Right lung (tissue), 10 donors: ENCODE measurements at places on chromosomes 4 and X. TPM values are rescaled to one million over a fixed set of nuclear protein-coding genes. Genes with fewer than 3 reads are reported as not detected.

GRCh38 chrX:107826238-107827029, 768 bp downstream of the MID2 start:
- peak; percentile 49 for DNase-seq

DNA sequence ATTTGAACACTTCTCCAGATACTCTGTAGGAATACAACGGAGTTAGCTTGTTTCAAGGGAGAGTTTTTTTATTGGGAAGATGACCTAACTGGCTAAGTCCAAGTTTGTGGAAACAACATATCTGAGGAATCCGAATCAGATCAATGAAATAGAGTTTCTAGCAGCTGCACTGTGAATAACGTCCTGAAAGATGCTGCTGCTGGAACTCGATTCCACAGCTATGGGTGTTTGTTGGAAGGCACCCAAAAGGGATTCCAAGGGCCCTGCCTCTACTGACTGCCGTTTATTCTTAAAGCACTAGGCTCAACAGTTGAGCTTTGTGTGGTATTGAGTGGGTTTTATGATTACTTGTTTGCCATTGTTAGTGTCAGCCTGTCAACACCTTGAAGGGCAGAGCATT, 6.6 kb upstream of the GBA3 start:
- no peak for DNase-seq

Gene TLR2
- polyA plus RNA-seq = 30.8 TPM

Gene TCEAL3
- polyA plus RNA-seq = 27.7 TPM

Gene SLC30A9
- 64.5 TPM for polyA plus RNA-seq

DNA sequence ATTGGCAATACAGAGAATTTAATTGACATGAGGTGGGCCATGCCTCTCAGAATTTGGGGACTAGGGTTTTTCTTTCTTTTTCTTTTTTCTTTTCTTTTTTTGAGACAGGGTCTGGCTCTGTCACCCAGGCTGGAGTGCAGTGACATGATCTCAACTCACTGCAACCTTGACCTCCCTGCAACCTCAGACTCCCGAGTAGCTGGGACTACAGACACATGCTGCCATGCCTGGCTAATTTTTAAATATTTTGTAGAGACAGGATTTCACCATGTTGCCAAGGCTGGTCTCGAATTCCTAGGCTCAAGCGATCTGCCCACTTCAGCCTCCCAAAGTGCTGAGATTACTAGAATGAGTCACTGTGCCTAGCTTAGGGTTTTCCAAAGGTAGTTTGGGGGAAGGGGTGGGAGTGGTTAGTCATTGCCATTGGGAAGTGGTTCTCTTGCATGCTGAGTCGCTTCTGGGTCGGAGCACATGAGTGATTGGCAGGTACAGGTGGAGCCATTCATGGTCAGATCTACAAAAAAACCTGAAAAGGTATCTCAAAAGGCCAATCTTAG, 54.5 kb downstream of the MID2 start:
- DNase-seq = no peak

DNA sequence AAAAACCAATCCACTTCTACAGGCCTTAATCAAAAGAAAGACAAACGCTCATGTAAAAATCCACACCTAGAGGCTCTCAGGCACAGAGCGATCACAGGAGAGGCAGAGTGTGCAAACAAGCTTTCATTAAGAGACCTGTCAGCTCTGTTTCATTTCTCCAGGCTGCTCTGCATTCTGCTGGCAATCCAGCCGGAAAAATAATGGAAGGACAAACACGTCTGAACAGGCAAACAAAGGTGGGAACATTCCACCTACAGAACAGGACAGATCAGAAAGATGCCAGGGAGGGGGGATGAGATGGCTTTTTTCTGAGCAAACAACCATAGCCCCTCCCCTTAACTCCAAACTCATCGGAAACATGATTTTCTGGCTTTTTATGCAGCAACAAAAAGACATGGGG, 9.7 kb downstream of the SOD3 start:
- no peak for DNase-seq

Gene BST1
- 3.9 TPM for polyA plus RNA-seq

GRCh38 chr4:15414551-15415091, 13.2 kb upstream of the C1QTNF7 start:
- DNase-seq = no peak

- DNase-seq = no peak
Observed at GRCh38 chr4:160142579-160142978, 1039.7 kb downstream of the RAPGEF2 start.

GRCh38 chr4:18105030-18106011, 83.8 kb upstream of the LCORL start:
- no peak for DNase-seq

Gene GPC4
- 54.8 TPM for polyA plus RNA-seq

- no peak for DNase-seq
Observed at GRCh38 chr4:114383067-114383466, 215.5 kb upstream of the UGT8 start.

Gene KLB
- polyA plus RNA-seq = 0.69 TPM

Gene ACE2
- 0.59 TPM for polyA plus RNA-seq

DNA sequence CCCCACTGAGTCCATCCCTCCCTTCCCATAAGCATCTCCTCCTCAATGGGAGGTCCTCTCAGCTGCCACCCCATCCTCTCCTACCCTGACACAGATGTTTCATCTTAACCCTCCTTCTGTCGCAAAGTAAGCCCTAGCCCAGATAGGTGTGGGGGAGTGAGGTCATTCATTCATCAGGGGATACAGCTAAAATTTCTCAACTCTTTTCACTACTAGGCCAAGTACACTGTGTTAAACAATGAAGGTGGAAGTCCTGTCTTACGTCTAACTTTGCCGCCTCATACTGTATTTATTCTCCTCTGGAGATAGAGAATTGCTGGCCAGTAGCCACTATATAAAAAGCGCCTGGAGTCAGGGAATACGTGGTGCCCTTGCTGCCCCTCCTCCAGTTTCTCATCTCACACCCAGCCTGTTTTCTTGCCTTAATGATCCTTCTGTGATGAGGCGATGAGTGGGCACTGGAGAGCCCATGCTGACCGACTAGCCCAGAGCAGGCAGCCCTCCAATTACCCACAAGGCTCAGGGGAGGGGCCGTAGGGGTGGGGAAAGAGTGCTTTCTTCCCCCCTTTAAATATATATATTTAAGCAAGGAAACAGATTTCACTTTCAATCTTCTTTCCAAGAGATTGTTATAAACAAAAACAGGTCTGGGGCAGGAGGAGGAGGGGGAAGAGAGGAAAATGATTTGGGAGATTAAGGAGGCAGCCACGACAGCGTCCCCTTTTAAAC, 149.5 kb downstream of the PJA1 start:
- no peak for DNase-seq

GRCh38 chr4:133316909-133317308, 167.8 kb downstream of the PCDH10 start:
- no peak for DNase-seq

DNA sequence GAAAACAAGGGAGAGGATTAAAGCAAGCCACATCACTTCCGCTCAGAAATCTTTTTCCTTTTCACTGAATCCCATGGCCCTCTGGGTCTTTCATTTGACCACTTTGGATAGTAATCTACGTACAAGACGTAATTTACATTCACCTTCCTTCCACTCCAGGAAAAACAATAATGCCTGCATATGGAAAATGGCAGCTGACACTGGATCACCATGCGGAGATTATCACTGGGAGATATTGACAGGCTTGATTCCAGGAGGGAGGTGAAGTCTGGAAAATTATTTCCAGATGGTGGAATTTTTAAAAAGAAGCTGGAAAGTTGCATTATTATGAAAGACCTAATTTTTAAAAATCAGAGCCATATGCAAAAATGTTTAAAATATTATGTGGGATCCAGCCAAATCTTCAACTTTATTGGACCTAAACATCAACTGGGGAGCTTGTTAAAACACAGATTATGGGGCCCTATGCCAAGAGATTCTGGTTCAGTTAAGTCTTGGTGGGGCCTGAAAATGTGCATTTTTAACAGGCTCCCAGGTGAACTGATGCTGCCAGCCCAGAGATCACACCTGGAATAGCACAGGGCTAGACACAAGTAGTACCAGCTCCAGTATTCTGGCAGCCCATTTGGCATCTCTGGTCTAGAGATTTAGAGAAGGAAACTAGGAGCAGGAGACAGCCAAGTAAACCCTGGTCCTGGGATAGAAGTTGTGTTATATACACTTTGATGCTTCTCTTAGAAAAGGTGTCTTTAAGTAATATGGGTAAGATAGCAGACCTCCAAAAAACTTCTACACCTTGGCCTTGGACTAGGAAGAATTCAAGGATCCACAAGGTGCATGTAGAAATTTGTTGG, 290.3 kb upstream of the LDB2 start:
- no peak for DNase-seq

DNA sequence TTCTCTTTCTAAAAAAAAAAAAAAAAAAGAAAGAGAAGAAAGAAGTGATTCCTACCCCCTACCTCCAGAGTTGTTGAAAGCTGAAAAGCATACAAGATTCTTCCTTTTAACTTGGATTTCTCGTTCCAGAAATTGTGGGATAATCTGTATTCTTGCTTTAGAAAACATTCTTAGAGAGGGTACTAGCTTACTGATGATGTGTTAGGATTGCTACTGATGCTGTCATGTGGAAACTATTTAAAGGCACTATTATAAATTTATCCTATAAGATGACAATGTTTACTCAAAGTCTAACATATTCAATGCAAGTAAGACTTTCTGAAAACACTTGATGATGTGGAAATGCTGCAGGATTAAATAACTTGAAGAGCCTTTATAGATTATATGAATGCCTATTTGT, 204.0 kb upstream of the PUDP start:
- DNase-seq = no peak

- DNase-seq = no peak
Observed at GRCh38 chrX:129235903-129236302, 287.4 kb downstream of the SMARCA1 start.

- DNase-seq = no peak
Observed at GRCh38 chrX:11267425-11267824, 25.8 kb upstream of the AMELX start.

Gene MPC1L
- polyA plus RNA-seq = not detected

- no peak for DNase-seq
Observed at GRCh38 chrX:13201605-13202219, 118.1 kb downstream of the ATXN3L start.

GRCh38 chr4:125123570-125124109, 191.1 kb upstream of the FAT4 start:
- DNase-seq = no peak

DNA sequence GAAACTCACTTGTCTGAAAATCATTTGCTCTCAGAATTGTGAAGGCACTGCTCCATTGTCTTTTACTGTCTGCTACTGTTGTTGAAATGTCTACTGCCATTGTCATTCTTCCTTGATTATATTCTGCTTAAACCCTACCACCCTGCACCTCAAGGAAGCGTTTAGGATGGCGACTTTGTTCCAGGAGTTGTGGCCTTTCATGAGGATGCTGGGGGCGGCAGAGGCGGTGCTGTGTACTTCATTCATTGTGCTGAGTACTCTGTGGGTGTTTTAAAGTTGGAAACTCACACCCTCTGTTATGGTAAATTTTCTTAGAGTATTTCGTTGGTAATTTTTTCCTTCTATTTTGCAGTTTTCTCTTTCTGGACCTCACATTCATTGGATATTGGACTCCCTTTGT, 258.9 kb downstream of the TENM3 start:
- DNase-seq = no peak

GRCh38 chr4:108650212-108651013, at the start of gene OSTC:
Gene OSTC, plus strand, starts transcription at chr4:108650599. Its CDS starts 57 bp downstream, at chr4:108650656.
- DNase-seq = peak; percentile 95

Gene ARHGAP6
- 22.2 TPM for polyA plus RNA-seq

DNA sequence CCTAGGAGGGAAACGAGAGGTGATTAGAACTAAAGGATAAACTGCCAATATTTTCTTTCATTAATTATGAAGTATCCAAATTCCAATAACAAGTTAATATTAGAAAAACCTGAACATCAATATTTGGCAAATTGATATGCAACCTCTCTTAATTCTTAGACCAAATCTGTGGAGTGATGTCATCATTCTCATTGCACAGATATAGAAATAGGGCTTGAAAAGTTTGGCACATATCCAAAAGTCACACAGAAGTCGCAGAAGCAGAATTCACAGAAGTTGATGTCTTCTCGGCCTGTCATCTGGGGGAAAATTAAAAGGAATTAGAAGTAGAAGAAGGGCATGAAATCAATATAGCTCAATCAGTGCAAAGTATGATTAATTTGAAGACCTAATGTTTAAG, 36.9 kb downstream of the ENPEP start:
- DNase-seq = no peak
